Stimulated activated CD8-positive, alpha-beta memory T cell treated with anti-CD3 and anti-CD28 coated beads, Interleukin-12 subunit alpha, Interleukin-12 subunit beta, amount 100 ng/mL, for 1 hour (primary cell): ENCODE measurements at places on chromosomes 7 and 10.

GRCh38 chr7:36962367-36962766 lies 238.1 kb upstream of the AOAH start:
- no peak for DNase-seq

DNA sequence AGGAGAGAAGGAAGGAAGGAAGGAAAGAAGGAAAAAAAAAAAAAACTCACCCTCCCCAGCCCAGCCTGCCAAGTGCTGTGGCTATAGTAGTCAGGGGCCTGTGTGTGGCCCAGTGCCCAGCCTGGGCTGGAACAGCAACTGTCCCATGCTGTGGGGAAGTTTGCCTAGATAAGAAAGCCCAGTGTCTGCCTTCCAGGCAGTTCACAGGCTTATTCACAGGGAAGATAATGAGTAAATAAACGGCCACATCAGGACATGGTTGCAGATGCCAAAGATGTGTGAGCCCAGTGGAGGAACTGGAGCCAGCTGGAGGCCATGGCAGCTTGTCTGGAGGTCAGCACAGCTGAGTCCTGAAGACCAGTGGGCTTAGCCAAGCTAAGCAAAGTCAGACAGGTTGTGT lies 132.4 kb upstream of the FOXK1 start:
- no peak for DNase-seq

DNA sequence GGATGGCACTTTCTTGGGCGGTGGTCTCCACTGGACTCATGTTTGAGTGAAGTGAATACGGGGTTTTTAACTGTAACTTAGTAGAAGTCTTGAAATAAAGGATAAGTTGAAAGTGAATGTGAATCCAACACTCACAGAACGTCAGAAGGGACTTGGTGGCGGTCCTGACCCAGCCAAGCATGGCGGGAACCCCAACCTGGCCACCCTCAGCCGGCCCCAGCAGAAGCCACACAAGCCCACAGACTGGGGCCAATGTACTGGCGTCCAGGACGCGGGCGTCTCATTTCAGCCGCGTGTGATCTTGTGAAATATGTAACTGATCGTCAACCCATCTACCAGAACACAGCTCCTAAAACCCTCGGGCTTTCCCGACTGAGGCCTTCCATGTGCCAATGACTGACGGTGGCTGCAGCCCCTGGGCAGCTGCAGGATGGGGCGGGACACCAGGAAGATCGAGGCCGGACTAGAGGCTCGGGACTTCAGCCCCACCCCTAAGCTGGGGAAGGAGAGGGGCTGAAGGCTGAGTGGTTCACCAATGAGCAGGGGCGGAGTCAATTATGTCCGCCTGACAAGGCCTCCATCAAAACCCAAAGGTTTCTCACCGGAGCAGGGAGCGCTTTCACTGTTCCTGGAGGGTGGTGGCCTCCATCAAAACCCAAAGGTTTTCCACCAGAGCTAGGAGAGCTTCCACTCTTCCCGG lies 161.5 kb downstream of the MAD1L1 start:
- no peak for DNase-seq

GRCh38 chr10:12056748-12057147 lies 12.0 kb upstream of the DHTKD1 start:
- DNase-seq = no peak

GRCh38 chr10:123449234-123449962 lies 216.8 kb upstream of the GPR26 start:
- no peak for DNase-seq
